ENCODE measurements at places on chromosomes 11 and 22.

DNA sequence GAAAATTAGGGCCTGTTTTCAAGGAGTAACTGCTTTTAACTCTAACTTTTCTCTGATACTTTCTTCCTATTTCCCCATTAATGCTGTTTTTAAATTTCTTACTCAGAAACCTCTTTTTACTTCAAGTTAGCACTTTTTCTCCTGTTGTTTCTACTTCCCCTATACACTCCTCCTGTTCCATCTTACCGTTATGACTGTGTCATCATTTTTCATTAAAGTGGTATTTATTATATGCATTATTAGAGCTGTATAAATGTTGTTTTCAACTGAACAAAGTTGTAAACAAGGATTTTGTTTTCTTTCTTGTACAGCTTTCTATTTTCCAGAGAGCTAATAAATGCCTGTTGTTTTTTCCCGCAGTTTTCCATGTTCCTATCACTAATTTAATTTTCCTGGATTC lies 84.6 kb downstream of the EXT2 start:
- DNase-seq = no peak

- DNase-seq = no peak
These were observed 143.8 kb upstream of the DDI1 start for GRCh38 chr11:103892603-103893002.

- DNase-seq = no peak
These were observed 358.3 kb upstream of the ARHGAP42 start for GRCh38 chr11:100328626-100329340.

DNA sequence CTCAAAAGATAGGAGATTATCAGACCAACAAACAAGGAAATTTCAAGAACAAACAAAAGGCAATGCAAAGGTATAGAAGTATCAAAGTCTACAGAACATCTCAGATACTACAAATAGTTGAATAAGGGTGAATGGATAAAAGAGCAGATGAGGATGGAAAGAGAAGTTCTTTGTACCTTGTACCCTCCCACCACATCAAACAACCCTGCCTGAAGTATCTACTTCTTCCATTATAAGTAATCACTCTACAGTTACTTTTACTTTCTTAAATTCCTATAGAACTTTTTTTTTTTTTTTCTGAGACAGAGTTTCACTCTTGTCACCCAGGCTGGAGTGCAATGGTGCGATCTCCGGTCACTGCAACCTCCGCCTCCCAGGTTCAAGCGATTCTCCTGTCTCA lies 35.1 kb downstream of the MTMR2 start:
- no peak for DNase-seq

- DNase-seq = no peak
These were observed 1.7 kb downstream of the OSBPL5 start for GRCh38 chr11:3163241-3163981.

GRCh38 chr22:49011379-49011768 lies 816.3 kb downstream of the BRD1 start:
- no peak for DNase-seq

DNA sequence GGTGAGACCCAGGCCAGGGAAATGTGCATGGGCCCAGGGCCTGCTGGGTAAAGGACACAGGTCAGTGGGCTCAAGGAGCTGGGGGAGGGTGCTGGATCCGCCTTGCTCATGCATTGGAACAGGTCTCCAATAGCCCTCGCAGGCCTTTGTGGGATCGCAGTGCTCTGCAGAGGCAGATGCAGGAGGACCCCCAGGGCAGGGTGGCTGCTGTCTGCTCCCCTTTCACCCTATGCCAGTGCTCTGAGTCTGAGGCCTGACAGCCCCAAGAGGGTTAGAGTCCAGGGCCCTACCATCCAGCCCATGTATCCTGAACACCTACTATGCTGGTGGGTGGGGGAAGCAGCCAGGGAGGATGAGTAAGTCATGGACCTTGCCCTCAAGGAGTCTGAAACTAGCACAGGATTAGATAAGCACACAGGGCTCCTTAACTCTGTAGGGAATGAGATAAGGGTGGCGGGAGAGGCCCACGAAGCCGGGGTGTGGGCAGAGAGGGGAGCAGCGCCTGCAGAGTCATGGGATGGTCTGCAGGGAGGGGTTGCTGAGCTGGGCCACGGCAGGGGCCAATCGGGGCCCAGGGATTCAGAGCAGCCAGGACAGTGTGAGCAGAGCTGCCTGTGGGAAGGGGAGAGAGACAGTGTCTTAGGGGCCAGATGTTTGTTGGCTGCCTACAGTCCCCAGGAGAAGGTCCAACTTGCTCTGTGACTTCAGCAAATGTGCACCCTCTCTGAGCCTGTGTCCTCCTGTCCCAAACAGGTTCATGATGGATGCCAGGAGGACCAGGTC lies 10.5 kb upstream of the EHD1 start:
- DNase-seq = no peak

DNA sequence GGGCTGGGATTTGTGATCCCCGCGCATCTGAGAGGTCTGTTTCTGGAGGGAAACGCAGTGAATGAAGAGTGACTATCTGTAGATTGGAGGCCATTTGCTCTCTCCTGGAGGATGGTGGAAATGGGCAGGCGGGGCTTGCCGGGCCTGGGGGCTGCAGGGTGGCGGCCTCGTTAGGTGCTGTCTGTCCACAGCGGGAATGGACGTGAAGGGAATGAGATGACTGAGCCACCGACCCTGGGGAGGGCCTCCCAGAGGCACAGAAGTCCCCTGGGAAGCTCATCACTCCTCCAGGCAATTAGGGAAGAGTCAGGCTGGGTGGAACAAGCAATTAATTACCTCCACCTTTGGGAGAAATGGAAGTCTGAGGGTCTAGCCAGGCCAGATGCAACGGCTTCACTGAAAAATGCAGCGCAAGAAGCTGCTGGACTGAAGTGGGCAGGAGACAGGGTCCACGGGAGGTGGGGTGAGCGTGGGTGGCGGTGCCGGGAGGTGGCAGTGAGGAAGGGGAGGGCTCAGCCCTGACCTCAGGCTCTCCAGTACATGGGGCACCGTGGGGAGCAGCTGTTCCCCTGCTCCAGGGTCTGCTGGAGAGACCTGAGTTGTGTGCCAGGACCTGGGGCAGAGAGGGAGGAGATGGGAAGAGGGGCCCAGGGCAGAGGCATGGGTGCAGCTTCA lies 524.5 kb downstream of the BRD1 start:
- DNase-seq = no peak

GRCh38 chr11:131618201-131618600 lies 247.8 kb downstream of the NTM start:
- DNase-seq = no peak

Data from DMS 273 treated with DMSO at 0.1 percent for 48 hours (cell line).